SK-N-SH treated with all-trans-retinoic acid at 6 μM for 48 hours (cell line): ENCODE measurements at places on chromosomes 5 and 9.

DNA sequence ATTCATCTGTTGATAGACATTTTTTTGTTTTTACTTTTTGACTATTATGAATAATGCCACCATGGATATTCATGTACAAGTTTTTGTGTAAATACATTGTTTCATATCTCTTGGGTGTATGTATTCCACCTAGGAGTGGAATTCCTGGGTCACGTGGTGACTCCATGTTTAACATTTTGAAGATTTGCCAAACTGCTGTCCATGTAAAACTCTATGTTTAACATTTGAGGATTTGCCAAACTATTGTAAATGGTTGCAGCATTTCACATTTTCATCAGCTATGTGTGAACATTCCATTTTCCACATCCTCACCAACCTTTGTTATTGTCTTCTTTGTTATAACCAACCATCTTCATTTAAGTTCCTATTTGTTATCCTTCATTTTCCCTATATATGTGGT, 12.2 kb downstream of the TMEFF1 start:
- ATAC-seq, result no peak

GRCh38 chr9:115498303-115498702, 380.3 kb upstream of the TNC start:
- ATAC-seq, result no peak

GRCh38 chr9:125635888-125636287, 71.1 kb downstream of the MAPKAP1 start:
- no peak for ATAC-seq

- ATAC-seq, result no peak
Observed at GRCh38 chr9:106752581-106752980, 110.4 kb upstream of the ZNF462 start.

DNA sequence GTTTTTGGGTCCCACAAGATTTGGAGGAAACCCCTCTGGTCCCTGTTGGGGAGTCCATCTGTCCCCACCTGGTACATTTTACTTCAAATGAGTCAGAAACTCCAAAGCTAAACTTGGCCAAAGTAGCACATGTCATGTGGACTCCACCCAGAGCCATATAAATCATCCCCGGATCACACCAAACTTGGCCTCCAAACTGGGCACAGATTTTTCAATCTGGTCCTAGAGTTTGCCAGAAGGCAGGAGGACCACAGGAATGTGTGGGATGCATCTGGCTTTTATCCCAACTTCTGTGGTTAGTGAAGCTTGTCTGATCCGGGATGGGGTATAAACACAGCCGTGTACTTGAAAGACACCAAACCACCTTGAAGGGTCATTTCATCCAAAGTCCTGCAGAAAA, 66.3 kb downstream of the MAT2B start:
- peak; percentile 91 for ATAC-seq

DNA sequence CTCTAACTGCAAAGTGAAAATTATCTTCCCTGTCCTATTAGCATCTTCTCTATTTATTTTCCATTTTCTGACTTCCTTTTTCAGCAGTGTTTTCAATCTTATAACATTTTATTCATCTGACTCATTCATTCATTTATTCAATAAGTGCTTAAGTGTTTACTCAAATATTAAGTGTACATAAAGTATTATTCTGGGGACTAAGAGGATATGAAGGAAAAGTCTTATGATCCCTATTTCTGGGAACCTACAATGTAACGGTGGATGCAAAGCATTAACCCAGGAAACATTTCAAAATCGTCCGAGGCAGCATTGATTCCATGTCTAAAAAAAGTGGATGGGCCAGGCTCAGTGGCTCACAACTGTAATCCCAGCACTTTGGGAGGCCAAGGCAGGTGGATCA, 19.4 kb upstream of the TRPM6 start:
- ATAC-seq, result no peak

DNA sequence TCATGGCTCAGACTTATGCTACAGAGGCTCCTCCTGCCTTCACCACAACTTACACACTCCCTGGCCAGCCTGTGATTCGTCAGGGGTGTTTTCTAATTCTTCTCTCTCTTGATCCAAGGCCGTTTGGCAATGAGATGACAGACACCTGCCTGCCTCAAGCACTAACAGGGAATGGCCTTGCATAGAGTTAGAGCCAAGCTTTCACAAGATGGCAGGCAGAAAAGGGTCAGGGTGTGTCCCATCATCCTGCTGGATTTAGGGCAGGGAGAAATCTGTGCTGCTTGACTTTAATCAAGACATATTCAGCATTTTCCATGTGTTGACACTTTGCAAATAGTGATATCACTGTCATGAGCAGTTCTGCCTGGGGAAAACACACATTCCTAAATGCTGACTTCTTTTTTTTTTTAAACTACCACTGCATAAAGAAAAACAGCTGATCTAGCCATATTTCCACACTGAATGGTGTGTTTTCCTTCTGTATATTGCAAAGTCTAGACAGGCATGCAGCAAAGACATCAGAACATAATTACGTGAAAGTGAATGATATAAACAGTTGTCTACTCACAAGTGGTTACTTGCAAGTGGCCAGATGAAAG, 95.0 kb upstream of the SLC25A48 start:
- ATAC-seq, result no peak

- peak; percentile 70 for ATAC-seq
Observed at GRCh38 chr5:27216367-27216950, 178.1 kb upstream of the CDH9 start.

GRCh38 chr5:95989283-95990048, 27.8 kb upstream of the ELL2 start:
- no peak for ATAC-seq

DNA sequence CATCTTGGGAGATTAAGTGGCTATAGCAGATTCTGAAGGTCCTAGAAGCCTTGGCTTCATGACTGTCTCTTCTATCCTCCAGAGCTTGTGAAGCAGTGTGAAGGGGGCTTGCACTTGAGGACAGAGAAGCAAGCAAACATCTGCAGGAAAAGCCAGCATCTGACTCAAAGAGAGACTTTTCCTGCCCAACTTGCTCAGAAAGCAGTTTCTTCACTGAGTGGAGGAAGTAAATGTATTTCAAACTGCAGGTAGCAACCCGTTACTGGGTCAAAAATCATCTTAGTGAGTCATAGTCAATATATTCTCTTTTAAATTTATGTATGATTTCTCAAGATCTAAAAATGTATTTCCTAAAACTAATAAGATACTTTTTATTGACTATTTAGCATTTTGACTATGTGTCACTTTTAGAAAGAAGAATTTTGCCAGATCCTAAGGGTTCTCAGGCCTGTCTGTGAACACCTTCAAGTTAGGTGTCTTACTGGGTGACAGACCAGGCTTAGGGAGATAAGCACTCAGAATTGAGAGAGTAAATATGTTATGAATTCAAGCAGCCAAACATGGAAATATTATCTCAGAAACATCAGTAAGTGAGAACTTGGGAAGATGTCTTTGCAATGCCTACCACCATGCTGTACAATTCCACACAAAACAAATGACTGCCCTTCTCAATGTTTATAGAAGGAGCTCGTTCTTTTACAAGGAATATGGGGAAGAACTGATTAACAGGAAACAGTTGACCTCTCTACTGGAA, 72.6 kb upstream of the DMAC1 start:
- ATAC-seq, result no peak

GRCh38 chr9:109274884-109275730, 45.8 kb downstream of the EPB41L4B start:
- ATAC-seq, result no peak

- no peak for ATAC-seq
Observed at GRCh38 chr9:133125941-133126696, 5.1 kb upstream of the RALGDS start.

DNA sequence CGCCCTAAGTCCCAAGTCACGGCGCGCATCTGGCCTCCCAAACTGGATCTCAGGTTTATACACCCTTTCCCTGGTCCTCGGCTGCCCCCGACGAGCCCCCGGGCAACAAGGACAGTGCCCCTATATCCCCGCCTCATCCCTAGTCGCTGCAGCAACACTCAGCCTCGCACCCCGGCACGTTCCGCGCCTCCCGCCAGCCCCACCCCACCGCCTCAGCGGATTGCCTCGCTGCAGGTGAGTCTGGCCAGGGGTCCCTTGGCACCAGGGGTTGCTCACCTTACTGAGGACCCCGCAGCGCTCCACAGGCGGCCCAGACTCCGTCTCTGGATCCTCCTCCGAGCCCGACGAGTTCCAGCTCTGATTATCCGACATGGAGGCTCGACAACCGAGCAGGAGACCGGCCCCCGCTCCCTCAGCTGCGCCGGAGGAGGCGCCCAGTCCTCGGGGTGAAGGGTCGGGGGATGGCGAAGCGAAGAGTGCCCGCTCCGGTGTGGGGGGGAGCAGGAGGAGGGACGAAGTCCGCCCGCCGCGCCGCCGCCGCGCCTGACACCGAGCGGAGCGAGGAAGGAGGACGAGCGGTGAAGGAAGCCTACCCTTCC, 494 bp downstream of the CERT1 start:
- ATAC-seq, result peak; percentile 64

GRCh38 chr5:89712134-89712700, 697.3 kb downstream of the CETN3 start:
- ATAC-seq, result no peak
